Right forelimb (tissue), 1 donor: ENCODE measurements at places on chromosomes 4 and X.

GRCh38 chr4:108620933-108621905, 843 bp downstream of the RPL34 start:
- DNase-seq, result no peak

DNA sequence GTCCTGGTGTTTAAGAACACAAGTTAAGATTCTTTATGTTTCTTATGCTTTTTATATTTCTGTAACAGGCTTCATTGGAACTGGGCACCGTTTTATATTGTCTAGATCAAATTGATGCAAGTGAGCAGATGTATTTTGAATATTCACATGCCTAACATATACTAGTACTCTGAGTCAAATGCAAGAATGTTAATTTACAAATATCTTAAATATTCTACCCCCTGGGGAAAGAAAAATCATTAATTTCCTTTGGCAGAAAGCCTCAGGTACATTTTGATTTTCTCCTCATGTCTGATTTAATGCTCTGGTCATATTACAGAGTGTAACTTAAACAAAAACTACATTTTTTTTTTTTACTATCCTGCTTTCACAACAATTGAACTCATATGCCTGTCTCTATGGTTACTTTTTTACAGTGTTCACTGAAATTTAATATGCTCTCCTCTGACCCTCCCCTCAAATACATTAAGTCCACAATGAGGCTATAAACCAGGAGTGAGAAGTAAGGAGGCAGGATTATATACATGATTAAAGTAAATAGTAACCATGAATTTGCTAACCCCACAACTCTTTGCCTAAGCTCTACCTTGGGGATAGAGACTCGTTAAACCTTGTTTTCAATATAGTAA, 2.4 kb upstream of the NSUN7 start:
- no peak for DNase-seq

GRCh38 chr4:125681240-125681639, 366.5 kb downstream of the FAT4 start:
- no peak for DNase-seq

GRCh38 chr4:94979621-94980020, 221.9 kb downstream of the BMPR1B start:
- no peak for DNase-seq

DNA sequence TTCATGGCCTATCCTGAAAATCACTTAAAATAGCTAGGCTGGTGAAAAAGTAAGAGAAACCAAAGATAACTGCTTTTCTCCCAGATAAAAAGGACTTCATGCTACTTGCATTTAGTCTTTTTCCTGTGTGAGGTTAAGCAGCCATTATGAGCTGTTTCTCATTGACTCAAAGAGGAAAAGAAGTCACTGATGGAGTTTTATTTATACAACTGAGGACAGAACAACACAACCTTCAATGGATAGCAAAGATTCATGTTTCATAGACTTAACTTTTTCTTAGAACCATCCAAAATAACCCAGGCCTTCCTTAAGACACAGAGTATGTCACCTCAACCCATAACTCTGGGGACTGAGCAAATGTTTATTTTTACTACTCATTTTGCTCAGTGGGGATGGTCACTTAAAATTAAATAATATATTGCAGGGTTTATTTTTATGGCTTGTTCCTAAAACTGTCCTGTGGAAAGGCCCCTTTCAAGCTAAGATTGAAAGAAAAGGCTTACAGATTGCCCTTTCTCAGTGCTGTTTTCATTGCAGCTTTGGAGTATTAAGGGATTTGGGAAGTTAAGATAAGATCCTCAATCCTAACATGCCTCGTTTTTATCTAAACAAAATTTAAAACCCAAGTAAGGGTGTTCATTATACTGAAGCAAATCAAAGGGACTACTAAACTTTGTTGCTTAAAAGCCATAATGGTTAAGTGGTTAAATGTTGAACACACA, 252.6 kb upstream of the MAD2L1 start:
- no peak for DNase-seq

GRCh38 chr4:101418055-101418454, 70.7 kb upstream of the PPP3CA start:
- DNase-seq, result no peak

DNA sequence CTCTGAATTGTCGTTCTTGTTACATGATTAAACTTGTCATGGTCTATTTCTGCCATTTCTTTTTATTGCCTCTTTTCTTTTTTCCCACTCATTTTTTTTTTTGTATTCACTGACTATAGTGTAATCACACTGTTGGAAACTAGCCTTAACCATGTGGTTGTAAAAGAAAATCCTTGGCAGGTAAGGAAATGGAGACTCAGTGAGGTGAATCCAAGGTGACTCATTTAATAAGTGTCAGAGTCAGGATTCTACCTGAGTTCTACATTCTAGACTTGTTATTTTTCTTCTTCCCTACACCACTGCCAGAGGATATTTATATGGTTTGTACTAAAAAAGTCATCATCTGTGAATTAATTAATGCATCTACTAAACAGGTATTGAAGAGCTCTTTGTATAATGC, 152.2 kb downstream of the CBLL2 start:
- no peak for DNase-seq

DNA sequence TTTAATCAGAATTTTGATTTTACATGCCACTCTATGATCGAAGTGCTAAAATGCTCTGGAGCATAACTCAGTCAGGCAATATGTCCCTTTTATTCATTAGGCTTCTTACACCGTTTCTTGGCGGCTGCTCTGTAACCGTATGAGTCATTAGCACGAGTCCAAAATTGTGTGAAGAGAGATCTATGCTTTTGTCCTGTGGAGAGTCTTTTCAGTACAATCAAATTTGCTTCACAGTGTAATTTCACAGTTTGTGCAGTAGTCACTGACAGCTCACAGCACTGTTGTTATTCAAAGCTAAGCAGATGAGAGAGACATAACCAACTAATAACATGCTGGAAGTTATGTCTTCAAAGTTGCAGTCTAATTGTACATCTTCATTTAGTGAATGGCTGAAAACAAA, 167.8 kb downstream of the PCDH10 start:
- DNase-seq, result no peak

DNA sequence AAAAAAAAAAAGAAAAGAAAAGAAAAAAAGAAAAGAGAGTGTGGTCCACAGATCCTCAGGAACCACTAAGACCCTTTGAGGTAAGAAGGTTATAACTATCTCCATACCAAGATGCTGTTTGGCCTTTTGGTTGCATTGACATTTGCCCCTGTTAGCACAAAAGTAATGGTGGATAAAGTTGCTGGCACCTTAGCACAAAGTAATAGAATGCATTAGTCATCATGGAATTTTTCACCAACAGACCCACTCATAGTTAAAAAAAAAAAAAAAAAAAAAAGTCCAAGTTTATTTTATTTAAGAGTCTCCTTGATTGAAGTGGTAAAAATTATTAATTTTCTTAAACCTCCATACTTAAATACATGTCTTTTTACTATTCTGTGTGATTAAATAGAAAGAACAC, 78.4 kb upstream of the RBPJ start:
- no peak for DNase-seq

- no peak for DNase-seq
Measured at GRCh38 chr4:70728091-70728490, 6.3 kb downstream of the RUFY3 start.
